Caki2 (cell line): ENCODE measurements at places on chromosomes 13 and 19. TPM values are rescaled to one million over a fixed set of nuclear protein-coding genes. Genes with fewer than 3 reads are reported as not detected.

Gene SLC10A2
- 0.12 TPM in 1 of 2 replicates, not detected in the other for total RNA-seq

Gene APOE
- total RNA-seq = 1.8 and 6.7 TPM in 2 replicates

Gene ZNF763
- total RNA-seq = 7.0 TPM in 1 of 2 replicates, not detected in the other

Gene ZNF112
- 2.0 and 3.2 TPM in 2 replicates for total RNA-seq

Gene PPM1N
- total RNA-seq = 35.2 and 37.5 TPM in 2 replicates

Gene UQCR11
- total RNA-seq = 97.2 and 105 TPM in 2 replicates

Gene TNNI3
- not detected in 2 replicates for total RNA-seq

Gene CERS1
- total RNA-seq = 7.7 and 13.1 TPM in 2 replicates

Gene PRDX2
- not detected in 2 replicates for total RNA-seq

Gene IFNL1
- not detected in 2 replicates for total RNA-seq

Gene ONECUT3
- total RNA-seq = not detected in 2 replicates

Gene CRTC1
- total RNA-seq = 1.6 and 4.5 TPM in 2 replicates

Gene NLRP7
- not detected in 2 replicates for total RNA-seq

Gene ATXN8OS
- not detected in 2 replicates for total RNA-seq

Gene TMPRSS9
- 0.09 and 0.44 TPM in 2 replicates for total RNA-seq

Gene POSTN
- not detected in 2 replicates for total RNA-seq

Gene ZGLP1
- total RNA-seq = not detected in 2 replicates

Gene WDR87
- total RNA-seq = not detected in 2 replicates
